ENCODE measurements at places on chromosomes 13 and 19.

- no peak for DNase-seq
Measured at GRCh38 chr13:44293908-44294735, 79.5 kb upstream of the SERP2 start.

- DNase-seq, result no peak
Measured at GRCh38 chr13:65454403-65454802, 1775.7 kb downstream of the PCDH9 start.

DNA sequence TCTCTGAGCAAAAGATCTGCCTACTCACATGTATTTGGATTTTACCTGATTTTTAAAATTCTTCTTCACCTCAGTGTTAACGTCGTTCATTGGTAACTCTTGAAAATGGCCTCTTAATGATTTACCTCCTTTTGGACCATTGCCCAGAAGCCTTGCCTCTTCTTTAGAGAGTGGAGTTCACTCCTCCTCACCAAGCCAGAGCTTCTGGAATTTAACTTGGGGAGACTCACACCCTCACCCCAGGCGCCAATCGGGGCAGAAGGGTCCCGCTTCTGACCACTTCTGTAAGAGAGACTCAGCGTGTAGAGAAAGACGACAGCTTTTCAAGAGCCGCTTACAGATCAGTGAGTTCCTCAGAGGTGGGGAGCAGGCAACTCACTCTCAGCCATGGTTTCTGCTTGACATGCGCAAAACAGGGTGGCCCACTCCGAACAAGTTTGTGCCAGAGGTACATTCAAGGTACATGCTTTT lies 2.7 kb downstream of the PNMA8C start:
- DNase-seq, result peak; percentile 40

GRCh38 chr13:44797685-44798084 lies 191.6 kb downstream of the NUFIP1 start:
- no peak for DNase-seq

GRCh38 chr13:44096901-44097300 lies 217.2 kb downstream of the LACC1 start:
- DNase-seq, result no peak

- DNase-seq, result peak; percentile 82
Measured at GRCh38 chr19:40365613-40366401, 17.3 kb downstream of the PLD3 start.

- peak; percentile 84 for DNase-seq
Measured at GRCh38 chr13:77751513-77752456, 54.3 kb downstream of the SLAIN1 start.

- no peak for DNase-seq
Measured at GRCh38 chr13:106700439-106700838, 132.5 kb upstream of the ARGLU1 start.

GRCh38 chr13:31867709-31868108 lies 128.4 kb downstream of the RXFP2 start:
- no peak for DNase-seq

GRCh38 chr13:106683918-106684317 lies 116.0 kb upstream of the ARGLU1 start:
- DNase-seq, result no peak

- no peak for DNase-seq
Measured at GRCh38 chr13:88601949-88602348, 930.8 kb downstream of the SLITRK5 start.

- no peak for DNase-seq
Measured at GRCh38 chr13:32033744-32034143, 2.2 kb downstream of the FRY start.

DNA sequence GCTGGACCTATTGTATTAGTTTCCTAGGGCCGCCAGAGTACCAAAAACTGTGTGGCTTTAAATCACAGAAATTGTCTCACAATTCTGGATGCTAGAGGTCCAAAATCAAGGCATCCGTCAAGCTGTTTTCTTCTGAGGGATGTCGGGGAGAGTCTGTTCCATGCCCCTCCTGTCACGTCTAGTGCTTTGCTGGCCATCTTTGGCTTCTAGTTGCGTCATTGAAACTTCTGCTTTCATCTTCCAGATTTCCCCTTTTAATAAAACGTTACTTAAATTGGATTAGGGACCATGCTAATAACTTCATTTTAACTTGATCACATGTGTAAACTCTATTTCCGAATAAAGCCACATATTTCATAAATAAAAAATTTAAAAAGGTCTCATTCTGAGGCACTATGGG lies 47.5 kb downstream of the TRPM4 start:
- no peak for DNase-seq

Data from G401 (cell line).